NCI-H69 (cell line): ENCODE measurements at places on chromosomes 7 and 10.

DNA sequence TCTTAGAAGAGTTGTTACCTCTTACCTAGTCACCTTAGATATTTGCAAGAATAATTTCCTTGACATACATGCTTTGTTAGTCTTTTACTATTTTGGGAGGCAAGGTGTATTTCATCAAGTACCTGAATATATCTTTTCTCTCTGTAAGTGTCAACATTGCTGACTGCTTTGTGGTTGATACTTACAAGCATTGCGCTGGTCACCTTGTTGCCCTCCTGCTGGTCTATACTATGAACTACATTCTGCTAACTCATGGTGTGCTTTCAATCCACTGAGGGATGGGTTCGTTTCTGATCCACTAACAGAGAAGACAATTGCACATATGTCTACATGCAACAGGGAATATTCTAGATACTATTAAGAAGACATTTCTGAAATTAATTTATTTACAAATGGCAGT is 837.8 kb upstream of the COBL start:
- no peak for DNase-seq

DNA sequence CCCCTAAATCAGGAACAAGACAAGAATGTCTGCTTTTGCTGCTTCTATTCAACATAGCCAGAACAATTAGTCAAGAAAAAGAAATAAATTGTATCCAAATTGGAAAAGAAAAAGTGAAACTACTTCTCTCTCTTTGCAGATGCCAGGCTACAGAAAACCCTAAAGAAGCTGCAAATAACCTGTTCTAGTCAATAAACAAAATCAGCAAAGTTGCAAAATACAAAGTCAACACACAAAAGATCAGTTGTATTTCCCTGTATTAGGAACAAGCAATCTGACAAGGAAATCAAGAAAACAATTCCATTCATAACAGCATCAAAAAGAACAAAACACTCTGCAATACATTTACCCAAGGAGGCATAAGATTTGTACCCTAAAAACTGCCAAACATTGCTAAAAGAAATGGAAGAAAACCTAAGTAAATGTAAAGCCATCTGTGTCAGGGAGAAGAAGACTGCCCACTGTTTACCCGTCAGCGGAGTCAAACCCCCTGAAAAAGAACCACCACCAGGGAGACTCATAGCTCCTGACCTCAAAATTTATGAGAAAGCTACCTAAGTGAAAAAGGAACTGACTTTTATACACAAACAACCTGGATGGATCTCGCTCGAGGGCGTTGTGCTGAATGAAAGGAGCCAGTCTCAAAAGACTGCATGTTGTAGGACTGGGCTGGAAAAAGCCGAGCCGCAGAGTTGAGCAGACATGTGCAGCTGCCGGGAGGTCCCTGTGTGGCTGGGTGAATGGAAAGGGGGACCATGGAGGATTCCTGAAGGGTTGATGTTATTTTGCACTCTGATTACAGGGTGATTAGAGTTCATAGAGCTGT is 263.1 kb downstream of the MAD1L1 start:
- DNase-seq, result peak; percentile 13

GRCh38 chr7:35374858-35375257 is 121.0 kb upstream of the TBX20 start:
- no peak for DNase-seq

DNA sequence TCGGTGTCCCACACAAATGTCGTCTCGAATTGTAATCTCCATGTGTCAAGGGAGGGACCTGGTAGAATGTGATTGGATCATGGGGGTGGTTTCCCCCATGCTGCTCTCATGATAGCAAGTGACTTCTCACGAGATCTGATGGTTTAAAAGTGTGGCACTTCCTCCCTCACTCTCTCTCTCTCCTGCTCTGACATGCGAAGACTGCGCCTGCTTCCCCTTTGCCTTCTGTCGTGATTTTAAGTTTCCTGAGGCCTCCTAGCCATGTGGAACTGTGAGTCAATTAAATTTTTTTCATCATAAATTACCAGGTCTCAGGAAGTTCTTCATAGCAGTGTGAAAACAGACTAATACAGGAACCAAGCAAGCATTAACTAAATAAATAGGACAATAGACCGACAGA is 229.1 kb downstream of the GFRA1 start:
- DNase-seq, result no peak

DNA sequence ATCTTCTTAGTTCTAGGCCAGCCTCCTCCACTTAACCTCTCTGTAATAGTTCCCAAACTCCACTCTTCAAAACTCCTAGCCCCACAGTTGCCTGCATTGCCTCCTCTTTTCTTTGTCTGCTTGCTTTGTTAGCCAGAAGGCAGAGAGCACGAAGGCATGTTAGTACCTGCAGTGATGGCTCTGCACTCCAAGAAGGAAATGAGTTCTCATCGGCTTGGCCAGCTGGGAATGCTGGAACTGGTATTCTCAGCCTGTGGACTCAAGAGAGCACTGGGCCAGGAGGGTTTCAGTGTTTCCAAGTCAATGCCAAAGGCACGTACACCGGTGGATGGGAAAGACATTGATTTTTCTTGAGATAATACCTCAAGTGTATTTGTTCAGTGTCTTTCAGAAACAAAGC is 66.3 kb upstream of the HABP2 start:
- DNase-seq, result no peak

GRCh38 chr10:32140403-32140802 is 84.2 kb upstream of the KIF5B start:
- no peak for DNase-seq
